Activated CD4-positive, alpha-beta T cell treated with anti-CD3 and anti-CD28 coated beads for 36 hours (primary cell): ENCODE measurements at places on chromosomes 2 and 18. TPM values are rescaled to one million over a fixed set of nuclear protein-coding genes. Genes with fewer than 3 reads are reported as not detected.
A peak's percentile ranks its signal among the peaks of the same experiment; 100 is the strongest.

The IL36B gene
- not detected for total RNA-seq

The PARD6G gene
- total RNA-seq, result not detected

The IKZF2 gene
- 8.3 TPM for total RNA-seq

The SIGLEC15 gene
- not detected for total RNA-seq

The FOXI3 gene
- total RNA-seq, result not detected

DNA sequence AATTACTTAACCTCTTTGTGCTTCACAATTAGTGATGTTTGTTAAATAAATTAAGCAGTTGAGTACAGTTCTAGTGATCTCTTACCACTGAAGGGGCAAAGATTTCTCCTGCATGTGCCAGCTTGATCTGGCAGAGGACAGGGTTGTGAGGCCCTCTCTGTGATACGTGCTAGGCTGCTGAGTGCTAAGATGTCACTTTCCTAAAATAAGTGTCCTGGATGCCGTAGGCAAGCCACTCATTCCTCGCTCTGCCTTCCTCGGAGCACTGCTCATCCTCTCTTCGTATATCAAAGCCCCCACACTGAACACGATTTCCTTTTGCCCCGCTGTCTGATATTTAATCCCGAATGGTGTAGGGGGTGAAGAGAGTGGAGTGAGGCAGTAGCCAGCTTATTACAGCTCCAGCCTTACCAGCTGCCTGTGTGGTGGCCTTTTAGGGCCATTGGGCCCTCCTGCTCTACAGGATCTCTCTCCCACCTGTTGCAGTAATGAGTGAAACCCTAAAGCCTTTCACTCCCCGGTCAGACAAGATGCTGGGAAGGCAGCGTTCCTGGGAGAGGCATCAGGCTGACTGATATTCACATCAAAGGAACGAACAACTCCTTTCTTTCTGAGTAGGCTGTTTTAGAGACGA lies 40.5 kb downstream of the PTPRM start:
- no peak overlapping the region for H3K4me3 ChIP-seq
- no peaks in the 10 kb centered on the region for H3K27me3 ChIP-seq
- H3K36me3 ChIP-seq, result no peaks in the 10 kb centered on the region
- no peaks in the 10 kb centered on the region for H3K4me1 ChIP-seq

DNA sequence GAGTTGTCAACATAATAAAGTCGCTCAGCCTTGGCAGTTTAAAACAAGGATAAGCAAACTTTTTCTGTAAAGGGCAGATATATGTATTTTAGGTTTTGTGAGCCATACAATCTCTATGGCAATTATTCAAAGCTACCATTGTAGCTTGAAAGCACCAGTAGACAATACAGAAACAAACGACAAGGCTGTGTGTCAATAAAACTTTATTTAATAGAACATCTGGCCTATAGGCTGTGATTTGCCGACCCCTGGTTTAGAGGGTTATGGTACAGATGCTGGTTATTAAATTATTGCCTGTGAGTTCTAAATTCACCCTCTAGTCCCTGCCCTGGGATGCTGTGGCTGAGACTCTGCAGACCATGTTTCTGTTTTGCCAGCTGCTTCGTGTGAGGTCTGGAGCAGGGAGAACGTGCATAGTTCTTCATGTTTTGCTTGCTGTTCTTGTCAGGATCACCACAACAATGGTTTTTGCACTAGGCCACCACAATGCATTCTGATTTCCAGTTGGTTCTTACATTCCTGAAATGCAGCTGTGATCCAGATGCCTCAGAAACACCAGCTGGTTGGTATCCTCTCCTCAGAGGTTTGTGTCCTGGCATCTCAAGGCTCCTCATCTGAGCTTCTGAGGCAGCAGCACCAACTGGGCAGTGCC lies 46.6 kb downstream of the ICOS start:
- no peak overlapping the region for H3K4me3 ChIP-seq
- peaks cover 5% of the 10 kb centered on the region for H3K36me3 ChIP-seq
- no peaks in the 10 kb centered on the region for H3K27me3 ChIP-seq
- DNase-seq, result no peak
- no peak overlapping the region for H3K27ac ChIP-seq
- H3K4me1 ChIP-seq, result peaks cover 25% of the 10 kb centered on the region

GRCh38 chr2:142557391-142557790 lies 320.1 kb upstream of the KYNU start:
- no peak overlapping the region for H3K27ac ChIP-seq
- no peaks in the 10 kb centered on the region for H3K4me1 ChIP-seq
- H3K27me3 ChIP-seq, result no peaks in the 10 kb centered on the region

DNA sequence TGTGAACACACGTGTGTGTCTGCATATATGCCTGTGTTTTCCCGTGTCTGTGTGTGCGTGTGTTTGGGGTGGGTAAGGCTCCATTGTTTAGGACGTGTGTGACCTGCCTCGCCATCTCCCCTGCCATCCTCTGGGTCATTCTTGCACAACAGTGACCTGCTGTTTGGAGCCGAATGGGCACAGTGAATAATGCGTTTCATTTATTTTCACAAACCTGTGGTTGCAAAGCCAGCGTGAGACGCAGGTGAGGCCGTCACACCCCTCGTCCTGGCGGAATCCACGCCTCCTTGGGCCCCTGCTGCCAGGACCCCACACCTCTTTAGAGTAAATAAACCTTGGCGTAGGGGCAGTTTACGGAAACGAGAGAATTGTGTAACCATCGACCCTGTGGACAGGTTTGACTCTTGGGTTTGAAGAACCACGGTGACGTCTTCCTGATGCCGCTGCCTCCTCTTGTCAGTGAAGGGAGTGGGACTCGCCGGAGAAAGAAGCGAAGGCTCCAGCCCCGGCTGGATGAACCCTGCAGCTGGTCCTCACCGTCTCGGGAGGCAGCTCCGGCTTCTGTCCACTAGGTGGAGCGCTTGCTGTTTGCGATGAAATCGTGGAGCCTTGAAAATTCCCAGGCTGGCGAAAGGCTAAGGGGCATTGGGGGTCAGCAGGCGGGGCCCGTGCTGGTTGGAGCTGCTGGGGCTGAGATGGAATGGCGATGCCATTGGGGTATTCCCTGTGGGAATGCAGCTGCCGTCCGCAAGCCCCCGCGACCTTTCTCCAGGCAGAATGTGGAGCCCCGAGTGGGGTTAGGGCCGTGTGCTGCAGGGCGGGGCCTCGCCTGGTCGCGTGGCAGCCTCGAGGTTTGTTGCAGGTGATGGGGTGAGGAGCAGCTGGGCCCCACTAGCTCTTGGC lies 81.1 kb downstream of the RTP5 start:
- DNase-seq, result peak; percentile 78
- no peaks in the 10 kb centered on the region for H3K4me1 ChIP-seq
- peaks cover 2% of the 10 kb centered on the region for H3K36me3 ChIP-seq
- H3K4me3 ChIP-seq, result no peak overlapping the region
- no peaks in the 10 kb centered on the region for H3K27me3 ChIP-seq
